Cortex of kidney (tissue), 1 donor: ENCODE measurements at places on chromosomes 7 and 10.

- DNase-seq: no peak
Observed at GRCh38 chr7:99035723-99036545, 108.0 kb downstream of the SMURF1 start.

GRCh38 chr7:30181211-30181610 is 46.4 kb downstream of the MTURN start:
- DNase-seq: no peak

DNA sequence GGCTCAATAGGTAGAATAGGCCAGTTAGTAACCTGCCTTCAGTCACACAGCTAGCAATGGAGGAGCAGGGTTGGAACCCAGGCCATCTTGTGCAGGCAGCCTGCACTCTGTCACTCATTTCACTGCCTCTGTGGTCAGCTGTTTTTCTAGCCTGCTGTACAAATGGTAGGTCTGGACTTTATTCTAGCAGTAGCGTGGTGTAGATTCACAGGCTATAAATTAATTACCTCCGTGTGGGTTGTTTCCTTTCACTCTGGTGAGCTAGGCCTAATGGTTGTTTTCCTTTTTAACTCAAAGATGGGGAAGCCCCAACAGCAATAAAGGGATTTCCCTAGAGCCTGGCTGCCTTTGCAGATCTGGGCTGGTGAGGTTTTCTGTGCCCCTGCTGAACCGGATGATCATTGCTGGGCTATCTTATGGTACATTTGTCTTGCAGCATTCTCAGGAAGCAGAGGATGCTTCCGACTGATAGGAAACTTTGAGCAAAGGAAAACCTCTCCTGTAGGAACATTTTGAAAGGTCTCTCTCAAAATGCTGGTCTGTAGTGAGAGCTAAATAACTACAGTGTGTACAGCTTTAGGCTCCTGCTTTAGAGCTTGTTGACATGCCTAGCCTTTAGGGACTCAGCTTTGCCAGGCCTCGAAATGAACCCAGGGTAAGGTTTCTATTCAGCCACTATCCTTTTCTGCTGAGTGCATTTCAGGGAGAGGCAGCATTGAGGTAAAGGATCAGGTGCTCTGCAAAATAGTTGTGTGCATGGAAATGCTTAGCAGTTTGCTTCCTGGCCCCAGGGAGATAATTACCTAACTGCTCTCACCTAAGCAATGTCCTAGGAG is 157.4 kb downstream of the ST7 start:
- DNase-seq: no peak

GRCh38 chr10:68560943-68561864 is 1.1 kb downstream of the TET1 start:
- DNase-seq: no peak

- DNase-seq: no peak
Observed at GRCh38 chr10:119135513-119135881, 30.0 kb downstream of the SFXN4 start.

- no peak for DNase-seq
Observed at GRCh38 chr10:112379635-112380296, 5.8 kb downstream of the ACSL5 start.

DNA sequence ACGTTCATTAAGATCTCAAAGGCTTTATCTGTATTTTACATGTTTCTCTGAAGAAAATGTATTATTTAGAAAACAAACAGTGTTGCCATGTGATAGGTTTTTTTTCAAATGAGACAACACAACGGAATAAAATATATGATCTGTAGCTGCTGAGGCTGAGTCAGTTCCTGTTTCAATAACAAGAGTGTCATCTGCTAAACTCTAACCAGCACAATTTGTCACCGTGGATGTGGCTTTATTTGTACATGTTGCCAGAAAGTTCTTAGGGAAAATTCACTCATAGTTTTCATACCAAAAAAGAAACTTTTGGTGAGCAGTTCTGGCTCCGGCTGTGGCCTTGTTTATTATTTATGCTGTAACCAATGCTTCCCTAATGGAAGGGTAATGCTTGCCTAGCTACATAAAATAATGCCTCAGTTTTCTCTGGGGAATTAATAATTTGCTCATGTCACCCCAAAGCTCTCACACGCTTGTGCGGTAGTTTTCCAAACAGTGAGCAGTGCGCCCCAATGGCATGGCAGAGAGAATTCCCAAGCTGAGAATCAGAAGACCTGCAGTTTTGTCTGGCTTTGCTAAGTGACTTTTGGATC is 20.3 kb upstream of the KLF6 start:
- DNase-seq: no peak

- no peak for DNase-seq
Observed at GRCh38 chr10:6473901-6474370, 106.1 kb downstream of the PRKCQ start.

DNA sequence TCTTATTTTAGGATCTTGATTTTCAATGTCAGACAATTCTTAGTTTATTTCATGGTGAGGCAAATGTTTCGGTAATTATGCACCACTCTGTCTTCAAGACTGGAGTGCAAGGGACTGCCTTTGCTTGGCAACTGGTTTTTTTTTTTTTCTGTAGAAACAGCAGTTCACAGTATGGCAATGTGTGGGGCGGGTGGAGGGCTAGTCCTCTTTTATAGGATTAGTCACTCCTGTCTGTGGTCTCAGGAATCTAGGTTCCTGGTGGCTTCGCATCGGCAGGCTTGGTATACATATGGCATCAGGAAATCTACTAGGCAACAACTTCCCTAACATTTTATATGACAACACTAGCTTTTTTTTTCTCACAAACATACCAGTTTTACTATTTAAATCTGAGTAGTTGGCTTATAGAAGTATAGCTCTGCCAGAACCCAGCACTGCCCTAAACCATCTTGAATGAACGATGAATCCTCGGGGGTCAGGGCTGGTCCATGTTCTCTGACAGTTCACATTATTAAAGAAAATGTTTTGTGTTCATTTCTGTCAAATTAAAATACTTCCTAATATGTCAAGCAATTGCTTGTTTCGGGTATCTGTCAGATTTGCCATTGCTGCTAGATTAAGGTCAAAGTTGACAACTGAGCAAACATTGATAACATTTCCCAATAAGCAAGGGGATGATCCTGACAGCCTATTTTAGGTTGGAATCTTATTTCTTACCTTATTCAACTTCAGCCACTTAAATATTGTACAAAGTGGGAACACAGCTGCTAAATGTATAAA is 289.7 kb upstream of the VSTM2A start:
- no peak for DNase-seq

GRCh38 chr10:49179699-49180443 is 8.3 kb downstream of the TMEM273 start:
- no peak for DNase-seq

- no peak for DNase-seq
Observed at GRCh38 chr7:130452951-130453350, 12.1 kb upstream of the CEP41 start.

DNA sequence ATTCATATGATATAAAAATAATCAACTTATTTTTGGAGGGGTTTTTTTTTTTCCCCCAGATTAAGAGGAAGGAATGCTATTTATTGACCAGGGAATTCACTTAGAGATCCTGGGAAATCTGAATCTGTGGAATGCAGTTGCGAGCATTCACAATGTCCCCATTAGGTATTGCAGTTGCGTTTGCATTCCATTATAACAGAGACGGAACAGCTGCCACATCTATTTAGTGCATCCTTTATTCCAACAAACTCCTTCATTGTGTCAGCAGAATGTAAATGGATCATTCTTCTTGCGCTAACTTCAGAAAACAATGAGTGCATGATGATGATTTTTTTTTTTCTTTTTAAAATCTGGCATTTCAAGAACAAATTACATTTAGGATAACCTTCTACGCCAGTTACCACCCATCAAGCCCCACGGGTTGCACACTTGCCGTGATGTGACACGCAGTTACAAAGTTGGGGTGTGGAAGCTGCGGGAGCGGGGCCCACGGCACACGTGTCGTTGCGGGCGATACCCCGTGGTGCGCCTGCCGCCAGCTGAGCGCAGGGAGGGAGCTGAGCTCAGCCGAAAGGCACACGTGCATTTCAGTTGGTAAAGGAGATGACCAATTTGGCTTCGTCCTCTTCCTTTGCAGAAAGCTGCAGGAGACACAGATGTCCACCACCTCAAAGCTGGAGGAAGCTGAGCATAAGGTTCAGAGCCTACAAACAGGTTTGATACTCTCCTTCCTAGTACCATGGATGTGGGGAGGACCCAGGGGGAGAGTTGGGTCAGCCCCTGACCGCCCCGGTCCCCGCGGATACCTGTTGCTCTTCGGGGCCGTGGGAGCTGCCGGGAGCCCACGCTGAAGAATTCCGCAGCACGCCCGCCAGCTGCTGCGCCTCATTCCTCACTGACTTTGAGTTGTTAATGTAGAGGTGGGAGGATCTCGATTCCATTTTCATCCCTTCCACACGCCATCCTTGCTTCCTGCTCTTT is 175.3 kb upstream of the SH2B2 start:
- DNase-seq: no peak

DNA sequence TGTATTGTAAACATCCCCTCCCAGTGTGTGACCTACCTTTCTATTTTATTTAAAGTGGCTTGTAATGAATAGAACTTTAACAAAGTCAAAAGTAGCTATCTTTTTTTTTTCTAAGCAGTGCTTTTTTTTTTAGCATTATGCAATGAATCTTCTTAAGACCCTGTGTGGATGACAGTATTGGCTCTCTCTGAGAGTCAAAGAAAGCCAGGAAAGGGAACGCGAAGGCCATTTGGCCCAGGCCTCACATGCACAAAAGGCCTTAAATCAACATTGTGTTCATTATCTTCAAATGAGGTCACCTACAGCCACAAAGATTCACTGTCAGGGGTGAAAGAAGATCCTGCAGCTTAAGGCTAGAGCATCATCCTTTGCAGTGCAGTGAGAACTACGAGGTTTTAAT is 721.5 kb downstream of the GRID1 start:
- DNase-seq: no peak

GRCh38 chr10:69328380-69328735 is 50.1 kb downstream of the HK1 start:
- no peak for DNase-seq

- no peak for DNase-seq
Observed at GRCh38 chr10:8640878-8641277, 586.4 kb downstream of the GATA3 start.

- DNase-seq: no peak
Observed at GRCh38 chr7:69703099-69703498, 104.8 kb downstream of the AUTS2 start.

- DNase-seq: no peak
Observed at GRCh38 chr7:151869455-151869854, 7.5 kb downstream of the PRKAG2 start.

DNA sequence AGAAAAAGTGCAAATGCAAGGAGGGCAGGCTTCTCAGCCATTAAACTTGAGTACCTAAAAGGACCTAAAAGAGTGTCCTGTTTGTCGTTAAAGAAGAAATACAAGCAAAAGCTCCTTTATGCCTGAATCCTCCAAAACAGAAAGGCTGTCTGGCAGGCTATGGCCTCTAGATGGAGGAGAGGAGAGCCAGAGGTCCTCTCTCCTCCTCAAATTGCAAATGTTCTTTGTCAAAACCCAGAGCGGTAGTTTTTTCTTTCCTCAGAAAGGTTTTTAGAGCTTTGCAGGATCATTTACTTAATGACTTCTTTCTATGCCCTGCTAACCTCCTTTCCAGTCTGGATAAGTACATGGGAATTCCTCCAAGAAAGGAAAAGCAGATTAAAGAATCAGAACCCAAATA is 1.9 kb upstream of the SORCS1 start:
- DNase-seq: no peak

DNA sequence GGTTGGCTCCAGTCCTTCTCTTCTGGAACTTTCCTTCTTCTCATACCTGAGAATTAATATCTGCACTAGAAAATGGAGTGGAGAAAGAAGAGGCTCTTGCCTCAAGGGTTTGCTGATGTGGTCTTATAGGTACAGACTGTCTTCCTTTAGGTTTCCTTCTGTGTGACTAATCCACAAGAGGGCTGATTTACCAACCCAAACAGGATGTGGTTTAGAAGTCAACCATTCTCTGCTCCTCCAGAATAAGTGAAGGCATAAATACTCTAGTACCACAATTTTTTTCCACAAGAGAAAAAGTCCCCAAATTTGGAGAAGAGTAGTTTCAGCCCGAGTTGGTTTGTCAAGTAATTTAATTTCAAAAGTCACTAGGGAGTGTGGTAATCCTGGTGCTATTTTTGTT is 85.8 kb downstream of the NRP1 start:
- DNase-seq: no peak

- DNase-seq: no peak
Observed at GRCh38 chr10:132350946-132351345, 19.0 kb downstream of the LRRC27 start.

DNA sequence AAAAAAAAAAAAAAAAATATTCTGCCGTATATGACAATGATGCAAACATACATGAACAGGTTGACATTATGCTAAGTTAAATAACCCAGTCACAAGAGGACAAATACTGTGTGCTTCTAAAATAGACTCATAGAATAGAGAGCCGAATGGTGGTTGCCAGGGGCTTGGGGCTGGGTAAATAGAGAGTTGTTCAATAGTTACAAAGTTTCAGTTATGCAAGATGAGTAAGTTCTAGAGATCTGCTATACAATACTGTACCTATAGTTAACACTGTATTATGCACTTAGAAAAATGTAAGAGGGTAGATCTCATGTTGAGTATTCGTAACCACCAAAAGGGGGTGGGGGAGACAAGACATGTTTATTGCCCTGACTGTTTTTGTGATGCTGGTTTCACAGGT is 77.1 kb upstream of the GNAI1 start:
- DNase-seq: no peak

DNA sequence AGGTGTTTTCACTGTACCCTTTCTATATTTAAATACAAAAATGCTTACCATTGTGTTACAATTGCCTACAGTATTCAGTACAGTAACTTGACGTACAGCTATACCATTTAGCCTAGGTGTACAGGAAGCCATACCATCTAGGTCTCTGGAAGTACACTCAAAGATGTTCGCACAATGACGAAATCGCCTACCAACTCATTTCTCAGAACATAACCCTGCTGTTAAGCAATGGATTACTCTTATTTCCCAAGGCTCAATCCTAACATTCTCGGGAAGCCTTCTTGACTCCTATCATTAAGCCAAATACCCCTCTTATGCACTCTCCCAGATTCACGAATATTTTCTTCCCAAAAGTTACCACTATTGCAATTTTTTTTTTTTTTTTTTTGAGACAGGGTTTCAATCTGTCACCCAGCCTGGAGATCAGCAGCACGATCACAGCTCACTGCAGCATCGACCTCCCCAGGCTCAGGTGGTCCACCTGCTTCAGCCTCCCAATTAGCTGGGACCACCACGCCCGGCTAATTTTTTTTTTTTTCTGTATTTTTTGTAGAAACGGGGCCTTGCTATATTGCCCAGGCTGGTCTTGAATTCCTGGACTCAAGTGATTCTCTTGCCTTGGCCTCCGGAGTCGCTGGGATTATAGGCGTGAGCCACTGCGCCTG is 1.5 kb downstream of the CWF19L1 start:
- DNase-seq: no peak

- DNase-seq: no peak
Observed at GRCh38 chr7:106345421-106346166, 60.8 kb upstream of the NAMPT start.

GRCh38 chr10:47152861-47153349 is 147.1 kb upstream of the GDF10 start:
- DNase-seq: no peak

DNA sequence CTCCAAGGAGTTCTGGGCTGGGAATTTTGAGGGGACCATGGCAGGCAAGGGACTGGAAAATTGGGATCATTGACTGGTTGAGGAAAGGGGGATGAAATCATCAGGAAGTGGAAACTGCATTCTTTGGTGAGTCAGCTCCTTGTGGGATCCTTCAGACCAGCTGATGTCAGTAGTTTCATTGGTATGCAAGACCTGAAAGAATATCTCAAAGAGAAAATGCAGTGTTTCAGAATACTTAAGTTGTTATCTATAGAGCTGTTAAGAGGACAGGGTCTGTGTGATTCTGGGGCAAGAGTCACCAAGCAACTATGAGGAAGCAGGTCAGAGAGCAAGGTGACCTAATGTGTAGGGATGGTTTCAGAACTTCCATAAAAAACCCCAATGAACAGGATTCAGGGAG is 595.9 kb upstream of the AUTS2 start:
- DNase-seq: no peak
